Body of pancreas (tissue), 4 donors: ENCODE measurements at places on chromosomes 5 and 9. TPM values are rescaled to one million over a fixed set of nuclear protein-coding genes. Genes with fewer than 3 reads are reported as not detected.

DNA sequence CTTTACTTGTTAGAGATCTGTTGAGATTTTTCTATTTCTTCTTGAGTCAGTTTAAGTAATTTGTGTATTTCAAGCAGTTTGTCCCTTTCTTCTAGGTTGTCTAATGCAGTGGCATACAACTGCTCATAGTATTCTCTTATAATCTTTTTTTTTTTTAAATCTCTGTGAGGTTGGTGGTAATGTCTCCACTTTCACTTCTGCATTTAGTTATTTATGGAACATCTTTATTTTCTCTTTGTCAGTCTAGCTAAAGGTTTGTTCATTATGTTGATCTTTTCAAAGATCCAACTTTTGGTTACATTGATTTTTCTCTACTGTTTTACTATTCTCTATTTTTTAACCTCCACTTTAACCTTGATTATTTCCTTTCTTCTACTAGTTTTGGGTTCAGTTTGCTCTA is 13.8 kb downstream of the FOXE1 start:
- no peak overlapping the region for H3K27ac ChIP-seq
- no peaks in the 10 kb centered on the region for H3K36me3 ChIP-seq
- H3K4me3 ChIP-seq: no peak overlapping the region

- no peaks in the 10 kb centered on the region for H3K36me3 ChIP-seq
- no peaks in the 10 kb centered on the region for H3K27me3 ChIP-seq
- no peak overlapping the region for H3K4me3 ChIP-seq
- no peak overlapping the region for H3K27ac ChIP-seq
- DNase-seq: no peak
These were observed 367.6 kb downstream of the PDE4D start for GRCh38 chr5:59525957-59526356.

Gene GPR151
- total RNA-seq: not detected

DNA sequence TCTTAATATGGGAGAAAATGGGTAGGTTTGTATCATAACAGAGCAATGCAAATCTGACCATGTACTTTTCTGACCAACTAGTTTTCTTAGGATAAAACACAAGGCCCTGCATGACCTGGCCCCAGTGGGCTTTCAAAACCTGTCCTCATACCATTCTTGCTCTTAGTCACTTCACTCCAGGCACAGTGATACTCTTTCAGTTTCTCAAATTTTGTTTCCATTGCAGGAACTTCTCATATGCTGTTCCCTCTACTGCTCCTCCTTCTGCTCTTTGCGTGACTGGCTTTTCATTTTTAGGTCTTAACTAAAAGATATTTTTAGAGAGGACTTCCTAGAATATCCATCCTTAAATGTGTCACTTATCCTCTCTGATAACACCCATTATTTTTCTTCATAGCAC is 112.4 kb downstream of the INIP start:
- no peaks in the 10 kb centered on the region for H3K36me3 ChIP-seq
- H3K27me3 ChIP-seq: no peaks in the 10 kb centered on the region
- no peaks in the 10 kb centered on the region for H3K4me1 ChIP-seq

- DNase-seq: no peak
- H3K4me3 ChIP-seq: no peak overlapping the region
- H3K27me3 ChIP-seq: no peaks in the 10 kb centered on the region
- no peak overlapping the region for H3K27ac ChIP-seq
- H3K4me1 ChIP-seq: no peaks in the 10 kb centered on the region
- H3K36me3 ChIP-seq: no peaks in the 10 kb centered on the region
These were observed 87.5 kb upstream of the PTPRD start for GRCh38 chr9:10700291-10700690.

- DNase-seq: no peak
- no peaks in the 10 kb centered on the region for H3K27me3 ChIP-seq
- no peaks in the 10 kb centered on the region for H3K4me1 ChIP-seq
These were observed 666.3 kb downstream of the DNAH5 start for GRCh38 chr5:13278148-13278547.

DNA sequence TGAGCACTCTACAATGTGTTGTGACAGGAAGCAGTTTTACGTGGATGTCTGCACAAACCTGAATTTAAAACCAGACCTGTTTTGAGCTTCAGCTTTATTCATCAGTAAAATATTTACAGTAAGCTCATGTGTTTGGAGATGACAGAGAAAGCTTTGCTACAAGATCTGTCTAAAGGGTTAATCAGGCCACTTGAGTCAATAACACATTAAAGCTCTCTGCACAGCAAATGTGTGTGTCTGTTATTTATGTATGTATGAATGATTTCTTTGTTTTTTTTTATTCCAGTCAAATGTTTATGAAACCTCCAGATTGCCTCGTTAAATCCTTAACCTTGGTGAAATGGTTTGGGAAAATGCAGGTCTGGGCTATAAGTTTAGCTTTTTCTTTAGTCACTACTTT is 77.3 kb upstream of the SREK1 start:
- H3K36me3 ChIP-seq: peaks cover 2% of the 10 kb centered on the region
- DNase-seq: no peak
- H3K27me3 ChIP-seq: no peaks in the 10 kb centered on the region
- H3K4me1 ChIP-seq: no peaks in the 10 kb centered on the region
- no peak overlapping the region for H3K4me3 ChIP-seq
- H3K27ac ChIP-seq: no peak overlapping the region

DNA sequence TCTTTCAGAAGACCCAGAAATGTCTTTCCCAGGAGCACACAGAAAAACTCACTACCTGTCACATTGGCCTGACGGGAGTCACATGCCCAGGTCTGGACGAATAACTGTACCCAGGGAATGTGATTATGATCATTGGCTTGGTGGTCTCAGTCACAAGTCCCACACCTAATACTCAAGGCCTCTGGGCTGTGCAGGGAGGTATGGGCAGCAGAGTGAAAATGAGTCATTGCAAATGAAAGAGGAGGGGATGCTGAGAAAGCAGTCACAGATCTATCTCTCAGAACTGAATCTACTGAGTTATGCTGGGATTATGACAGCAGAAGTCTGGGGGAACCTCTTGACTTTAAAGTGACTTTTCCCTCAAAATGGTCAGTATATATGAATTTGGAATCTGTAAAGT is 36.9 kb downstream of the SGCD start:
- H3K4me1 ChIP-seq: no peaks in the 10 kb centered on the region
- no peak overlapping the region for H3K27ac ChIP-seq
- H3K27me3 ChIP-seq: no peaks in the 10 kb centered on the region
- no peak for DNase-seq

Gene CAMK2A
- not detected for total RNA-seq

- H3K4me1 ChIP-seq: no peaks in the 10 kb centered on the region
- H3K4me3 ChIP-seq: no peak overlapping the region
- DNase-seq: peak; percentile 9
- no peaks in the 10 kb centered on the region for H3K27me3 ChIP-seq
- no peak overlapping the region for H3K27ac ChIP-seq
These were observed 54.5 kb upstream of the GARNL3 start for GRCh38 chr9:127209948-127210640.

DNA sequence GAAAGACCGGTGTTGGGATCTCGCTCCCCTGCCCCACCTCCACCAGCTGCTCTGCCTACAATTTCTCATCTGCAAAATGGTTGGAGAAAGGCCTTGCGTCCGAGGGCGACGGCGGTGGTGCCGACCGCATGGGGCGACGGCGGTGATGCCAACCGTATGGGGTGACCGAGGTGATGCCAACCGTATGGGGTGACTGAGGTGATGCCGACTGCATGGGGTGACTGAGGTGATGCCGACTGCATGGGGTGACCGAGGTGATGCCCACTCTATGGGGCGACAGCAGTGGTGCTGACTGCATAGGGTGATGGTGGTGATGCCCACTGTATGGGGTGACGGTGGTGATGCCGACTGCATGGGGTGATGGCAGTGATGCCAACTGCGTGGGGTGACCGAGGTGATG is 171.0 kb downstream of the OLFM1 start:
- H3K27ac ChIP-seq: no peak overlapping the region
- no peaks in the 10 kb centered on the region for H3K36me3 ChIP-seq
- no peaks in the 10 kb centered on the region for H3K4me1 ChIP-seq
- H3K27me3 ChIP-seq: no peaks in the 10 kb centered on the region
- no peak overlapping the region for H3K4me3 ChIP-seq
- no peak for DNase-seq

DNA sequence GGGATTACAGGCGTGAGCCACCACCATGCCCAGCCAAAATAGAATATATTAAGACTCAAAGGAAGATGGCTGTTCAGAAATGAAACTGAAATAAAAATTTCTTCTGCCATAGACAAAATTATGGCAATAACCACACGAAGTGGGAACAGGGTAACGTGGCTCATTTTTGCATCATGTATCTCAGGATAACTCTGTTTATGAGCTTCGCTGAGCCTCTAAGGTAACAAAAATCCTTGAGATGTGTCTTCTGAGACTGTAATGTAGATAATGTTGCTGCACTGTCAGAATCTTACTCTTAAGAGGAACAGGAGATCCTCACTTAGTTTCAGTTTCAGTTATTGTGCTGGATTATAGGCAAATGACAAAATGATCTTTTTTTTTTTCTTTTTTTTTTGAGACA is 153.8 kb downstream of the GOLPH3 start:
- DNase-seq: no peak
- H3K4me3 ChIP-seq: no peak overlapping the region
- H3K4me1 ChIP-seq: no peaks in the 10 kb centered on the region
- no peak overlapping the region for H3K27ac ChIP-seq

DNA sequence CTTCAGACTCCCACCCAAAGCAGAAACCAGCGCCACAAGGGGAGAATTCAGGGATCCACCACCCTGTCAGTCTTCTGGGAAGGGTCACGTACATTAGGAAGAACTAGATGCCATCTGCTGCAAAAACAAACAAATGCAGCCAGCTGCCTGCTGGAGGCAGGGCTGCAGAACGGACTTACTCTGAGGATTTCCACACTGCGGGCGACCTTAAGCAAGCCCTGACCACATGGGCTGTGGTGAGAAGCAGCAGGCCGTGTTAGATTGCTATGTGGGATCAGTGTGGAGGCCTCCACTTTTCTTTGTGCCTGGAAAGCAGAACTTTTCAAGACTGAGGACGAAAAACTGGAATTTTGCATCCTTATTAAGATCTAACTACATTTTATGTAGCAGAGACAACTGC is 13.4 kb upstream of the LTC4S start:
- peaks cover 7% of the 10 kb centered on the region for H3K36me3 ChIP-seq
- H3K4me1 ChIP-seq: no peaks in the 10 kb centered on the region
- H3K27ac ChIP-seq: no peak overlapping the region
- no peaks in the 10 kb centered on the region for H3K27me3 ChIP-seq

DNA sequence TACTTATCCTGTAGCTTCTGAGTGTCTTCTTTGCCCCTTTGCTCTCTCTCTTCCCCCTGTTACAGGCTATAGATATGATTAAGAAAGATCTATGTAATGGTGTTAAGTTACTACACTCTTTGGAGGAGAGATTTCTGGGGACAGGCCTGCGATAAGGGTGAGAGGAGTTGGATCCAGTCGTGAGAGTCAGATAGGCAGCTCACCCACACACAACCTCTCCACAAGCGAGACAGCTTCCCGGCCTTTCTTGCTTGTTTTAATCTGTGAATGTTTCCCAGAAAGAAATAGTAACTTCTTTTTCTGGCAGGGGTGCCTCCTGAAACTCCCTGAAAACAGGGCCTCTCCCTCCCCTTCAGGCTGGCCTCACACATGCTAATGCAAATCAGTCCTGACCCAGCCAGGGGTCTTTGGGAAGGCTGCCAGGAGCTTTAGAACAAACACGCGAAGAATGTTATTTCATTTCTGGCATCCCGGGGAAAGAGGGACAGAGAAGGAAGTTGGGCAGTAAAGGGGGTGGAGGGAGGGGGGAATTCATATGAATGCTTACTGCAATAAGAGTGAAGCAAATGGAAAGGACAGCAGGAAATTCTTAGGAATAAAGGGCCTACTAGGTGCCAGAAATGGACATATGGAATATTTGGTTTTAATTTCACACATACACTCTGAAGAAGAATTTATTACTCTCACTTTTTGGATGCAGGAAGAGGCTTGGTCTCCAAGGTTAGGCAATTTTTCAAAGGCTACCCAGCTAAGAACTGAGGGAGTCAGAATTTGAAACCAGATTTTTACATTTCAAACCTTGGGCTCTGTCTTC is 215.8 kb upstream of the TRIM32 start:
- H3K4me3 ChIP-seq: no peak overlapping the region
- peak; percentile 43 for DNase-seq
- peaks cover 18% of the 10 kb centered on the region for H3K4me1 ChIP-seq

Gene DPP7
- 171 TPM for total RNA-seq

Gene MYOT
- 0.33 TPM for total RNA-seq

- peaks cover 37% of the 10 kb centered on the region for H3K27me3 ChIP-seq
- no peak for DNase-seq
- H3K4me3 ChIP-seq: no peak overlapping the region
- H3K27ac ChIP-seq: no peak overlapping the region
- peaks cover 36% of the 10 kb centered on the region for H3K4me1 ChIP-seq
These were observed 11.8 kb downstream of the LHX6 start for GRCh38 chr9:122216798-122217418.
